HS-5 (cell line): ENCODE measurements at places on chromosomes 11 and 22.

- DNase-seq, result no peak
These were observed 600.1 kb upstream of the CHORDC1 start for GRCh38 chr11:90822996-90823395.

- no peak for DNase-seq
These were observed 8.7 kb upstream of the TOP3B start for GRCh38 chr22:21991304-21991596.

DNA sequence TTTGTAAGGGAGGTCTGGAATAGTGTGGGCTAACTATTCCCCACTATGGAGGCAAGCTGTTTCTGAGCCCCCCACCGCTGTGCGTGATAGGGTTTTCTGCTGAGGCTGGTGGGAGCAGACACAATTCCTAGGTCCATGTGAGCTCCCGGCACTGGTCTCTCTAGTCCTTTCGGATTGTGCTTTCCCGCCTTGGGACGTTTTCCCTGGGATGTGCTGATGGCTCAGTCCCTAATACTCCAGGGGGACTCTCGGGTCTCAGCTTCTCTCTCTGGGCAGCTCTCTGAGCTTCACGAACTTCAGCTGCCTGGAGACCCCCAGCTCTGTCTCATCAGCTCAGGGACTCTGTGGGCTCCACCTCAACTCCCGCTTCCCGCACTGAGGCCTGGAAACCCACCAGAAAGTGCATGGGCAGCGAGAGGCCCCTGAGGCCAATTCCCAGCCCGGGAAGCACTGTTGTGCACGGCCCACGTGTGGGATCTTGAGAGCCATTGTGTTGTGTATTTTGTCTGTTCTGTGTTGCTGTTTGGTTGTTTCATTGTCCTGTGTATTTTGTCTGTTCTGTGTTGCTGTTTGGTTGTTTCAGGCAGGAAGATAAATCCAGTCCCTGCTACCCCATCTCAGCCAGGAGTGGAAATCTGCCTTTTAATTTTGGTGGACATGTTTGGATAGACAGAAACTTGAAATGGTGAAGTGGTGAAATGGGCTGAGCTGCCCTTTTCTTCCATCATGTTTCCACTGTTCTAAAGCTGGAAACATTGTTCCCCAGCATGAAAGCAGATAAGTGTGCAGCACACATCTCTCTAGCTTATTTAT, 12.7 kb upstream of the TNNT3 start:
- DNase-seq, result no peak

GRCh38 chr22:43007519-43008102, 7.3 kb downstream of the PACSIN2 start:
- no peak for DNase-seq

DNA sequence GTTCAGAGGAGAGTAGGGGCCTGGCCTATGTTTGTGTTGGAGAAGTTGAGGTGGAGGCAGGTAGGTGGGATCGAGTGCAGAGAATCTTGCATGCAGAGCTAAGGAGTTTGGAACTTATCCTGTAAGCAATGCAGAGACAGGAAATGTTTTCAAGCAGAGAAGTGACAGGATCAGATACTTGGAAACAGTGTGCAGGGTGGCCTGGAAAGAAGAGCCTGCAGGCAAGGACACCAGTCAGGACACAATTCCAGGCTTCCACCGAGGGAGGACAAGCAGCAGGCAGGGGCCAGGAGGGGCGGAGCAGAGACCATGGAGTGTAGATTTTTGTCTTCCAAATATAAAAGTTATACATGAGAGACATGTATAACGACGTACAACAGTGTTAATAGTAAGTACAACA, 26.9 kb upstream of the CECR2 start:
- DNase-seq, result no peak

DNA sequence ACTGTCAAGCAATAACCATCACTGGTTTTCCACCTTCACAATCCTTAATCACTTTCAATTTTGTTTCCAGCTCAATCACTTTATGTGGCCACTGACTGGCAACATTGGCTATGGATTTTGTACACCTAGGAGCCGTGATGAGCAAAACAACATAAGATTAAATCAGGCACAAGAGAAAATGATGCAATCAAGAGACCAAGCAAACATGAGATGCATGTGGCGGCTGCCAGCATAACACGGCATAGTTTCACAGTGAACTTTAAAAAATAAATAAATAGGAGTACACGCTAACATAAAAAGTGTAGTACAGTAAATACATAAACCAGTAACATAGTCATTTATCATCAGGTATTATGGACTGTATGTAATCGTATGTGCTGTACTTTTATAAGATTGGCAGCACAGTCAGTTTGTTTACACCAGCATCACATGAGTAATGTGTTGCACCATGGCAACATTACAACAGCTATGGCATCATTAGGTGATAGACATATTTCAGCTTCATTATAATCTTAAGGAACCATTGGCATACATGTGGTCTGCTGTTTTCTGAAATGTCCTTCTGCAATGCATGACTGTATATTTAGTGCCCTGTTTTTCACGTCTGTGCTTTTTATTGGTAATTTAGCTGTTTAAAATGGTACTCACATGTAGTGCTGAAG, 83.3 kb upstream of the PRDM11 start:
- no peak for DNase-seq

DNA sequence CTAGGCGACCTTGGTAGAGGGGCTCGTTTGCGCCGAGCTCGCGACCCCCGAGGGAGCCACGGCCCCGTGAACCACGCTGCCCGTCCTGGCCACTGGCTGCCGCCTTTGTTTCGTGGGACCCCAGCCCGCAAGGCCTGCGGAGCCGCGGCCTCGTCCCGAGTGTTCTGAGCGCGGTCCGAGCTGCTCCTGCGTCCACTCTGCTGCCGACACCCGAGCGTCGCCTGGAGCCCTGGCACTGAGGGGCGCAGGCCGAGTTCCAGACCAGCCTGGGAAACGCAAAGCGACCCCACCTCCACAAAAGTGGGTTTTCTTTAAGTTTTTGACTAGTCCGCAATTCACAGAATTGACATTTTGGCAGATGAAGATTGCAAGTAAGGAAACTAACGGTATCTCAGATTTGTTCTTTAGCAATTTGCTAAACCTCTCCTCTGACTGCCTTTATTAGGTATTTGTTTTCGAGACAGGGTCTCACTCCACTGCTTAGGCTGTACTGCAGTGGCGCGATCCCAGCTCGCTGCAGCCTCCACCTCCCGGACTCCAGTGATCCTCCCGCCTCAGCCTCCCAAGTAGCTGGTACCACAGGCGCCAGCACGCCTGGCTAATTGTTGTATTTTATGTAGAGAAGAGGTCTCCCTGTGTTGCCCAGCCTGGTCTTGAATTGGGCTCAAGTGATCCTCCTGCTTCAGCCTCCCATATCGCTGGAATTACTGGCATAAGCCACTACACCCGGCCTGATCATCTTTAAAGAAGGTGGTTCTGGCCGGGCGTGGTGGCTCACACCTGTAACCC, 879 bp upstream of the RNH1 start:
- DNase-seq, result no peak

DNA sequence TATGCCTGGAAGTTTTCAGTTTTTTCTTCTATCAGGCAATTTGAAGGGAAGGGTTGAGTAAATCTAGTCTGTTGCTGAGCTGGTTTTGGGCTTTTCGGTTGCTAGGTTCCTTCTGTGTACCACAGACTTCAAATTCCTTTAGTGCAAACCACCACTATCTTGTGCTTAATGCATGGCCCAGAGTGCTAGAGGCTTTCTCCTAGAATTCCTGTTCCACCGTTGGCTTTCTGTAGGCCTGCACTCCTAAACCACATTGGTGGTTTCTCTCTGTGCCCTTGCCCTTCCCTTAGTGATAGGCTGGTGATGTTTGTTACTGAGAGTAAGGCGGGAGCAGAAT, 47.1 kb upstream of the CTSC start:
- no peak for DNase-seq

- DNase-seq, result peak; percentile 42
These were observed 11.0 kb upstream of the SLC5A4 start for GRCh38 chr22:32265882-32266767.

- no peak for DNase-seq
These were observed 41.1 kb downstream of the UBASH3B start for GRCh38 chr11:122696662-122697061.

GRCh38 chr11:90134478-90135003, at the start of gene NAALAD2:
Gene NAALAD2, plus strand, starts transcription at chr11:90134663. Its CDS starts 96 bp downstream, at chr11:90134759.
- DNase-seq, result no peak

GRCh38 chr11:117535850-117536411, 208.3 kb downstream of the CEP164 start:
- no peak for DNase-seq

- DNase-seq, result peak; percentile 26
These were observed 8.2 kb upstream of the OR2D2 start for GRCh38 chr11:6900327-6900999.

DNA sequence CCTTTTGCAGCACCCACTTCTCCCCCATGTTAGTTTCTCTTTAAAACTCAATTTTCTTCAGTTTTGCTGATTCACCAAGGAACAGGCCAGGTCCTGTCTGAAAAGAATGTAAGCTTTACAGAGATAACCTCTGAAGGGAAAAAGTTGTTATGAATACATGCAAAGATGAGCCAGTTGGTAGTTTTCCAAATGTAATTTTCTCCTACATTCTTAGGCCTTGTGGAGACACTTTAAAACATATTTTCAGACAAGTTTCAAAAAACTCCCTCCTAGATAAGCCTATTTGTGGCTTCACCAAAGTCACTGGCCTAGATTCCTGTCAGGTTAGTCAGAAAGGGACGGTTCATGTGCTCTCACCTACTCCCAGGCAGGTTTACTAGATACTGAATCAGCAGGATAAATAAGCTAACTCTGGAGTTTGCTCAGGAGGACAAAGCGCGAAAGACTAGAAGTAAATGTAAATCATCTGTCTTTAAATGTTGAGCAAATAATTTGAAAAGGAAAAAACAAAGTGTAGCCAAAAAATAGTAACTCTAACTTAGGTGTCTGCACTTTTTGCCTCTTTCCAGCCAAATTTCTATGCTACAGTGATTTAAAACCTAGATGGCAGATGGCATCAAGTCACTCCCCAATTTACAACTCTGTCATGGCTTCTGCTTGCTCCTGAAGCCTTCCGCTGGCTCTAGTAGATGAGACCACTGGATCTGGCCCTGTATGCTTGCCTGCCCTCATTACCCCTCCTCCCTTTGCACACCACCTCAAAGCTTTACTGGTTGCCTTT, 4.9 kb upstream of the ATP6V1E1 start:
- peak; percentile 89 for DNase-seq

GRCh38 chr11:13127161-13127560, 118.0 kb downstream of the RASSF10 start:
- DNase-seq, result no peak

GRCh38 chr22:19844377-19845053, 10.2 kb downstream of the GNB1L start:
- DNase-seq, result no peak

DNA sequence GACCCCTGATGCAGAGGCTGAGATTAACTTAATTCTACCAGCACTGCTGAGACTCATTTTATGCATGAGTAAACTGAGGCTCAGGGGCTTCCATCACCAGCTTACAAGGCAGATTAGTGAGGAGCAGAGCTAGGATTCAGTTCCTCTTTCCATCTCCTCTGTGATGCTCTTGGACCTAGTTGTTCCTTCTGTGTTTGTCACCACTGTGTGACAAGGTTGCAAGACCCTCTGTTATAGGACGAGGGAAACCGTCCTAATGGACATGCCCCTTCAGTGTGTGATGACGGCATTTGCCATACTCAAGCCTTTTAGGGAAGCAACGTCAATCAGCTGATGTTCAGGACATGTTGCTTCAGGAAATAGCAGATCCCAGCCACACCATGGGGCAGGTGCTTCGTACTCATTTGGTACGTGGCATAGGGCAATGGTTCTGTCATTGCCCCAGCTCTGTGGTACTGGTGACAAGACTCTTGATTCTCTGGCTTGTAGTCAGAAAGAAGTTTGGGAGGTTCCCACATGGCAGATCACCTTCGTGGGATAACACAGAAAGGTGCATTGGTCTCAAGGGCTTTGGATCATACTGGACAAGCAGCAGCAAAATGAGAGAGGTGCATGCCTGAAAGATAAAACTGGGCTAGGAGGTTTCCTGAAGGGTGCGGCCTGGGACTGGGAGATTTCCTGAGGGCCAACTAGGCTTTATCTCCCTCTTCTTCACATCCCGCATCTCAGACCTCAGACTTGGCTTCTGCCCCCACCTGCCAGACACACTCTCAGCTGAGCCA, 23.9 kb upstream of the CD44 start:
- no peak for DNase-seq

- no peak for DNase-seq
These were observed 225.5 kb upstream of the BLID start for GRCh38 chr11:122341477-122341876.

GRCh38 chr11:65651589-65652510, 10.9 kb downstream of the RELA start:
- no peak for DNase-seq
